HTR-8/SVneo (cell line): ENCODE measurements at places on chromosomes 7 and 10.

DNA sequence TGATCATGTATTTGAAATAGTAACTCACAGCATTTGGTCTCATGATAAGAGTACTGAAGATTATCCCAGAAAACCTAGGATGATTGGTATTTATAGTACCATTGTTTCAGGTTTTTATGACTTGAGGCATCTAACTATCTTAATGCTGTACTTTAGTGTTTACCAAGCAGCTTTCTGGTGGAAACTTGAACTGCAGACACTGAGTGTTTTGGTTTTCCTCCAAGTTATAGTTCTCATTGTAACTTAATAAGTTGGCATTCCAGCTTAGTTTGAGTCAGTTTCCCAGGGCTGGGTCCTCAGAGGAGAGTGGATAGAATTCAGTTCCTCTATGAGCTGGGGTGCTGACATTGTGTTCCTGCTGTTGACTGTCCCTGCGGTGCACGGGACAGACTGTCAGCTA, 50.4 kb downstream of the SEC23IP start:
- no peak for DNase-seq

- no peak for DNase-seq
These were observed 108.6 kb downstream of the RAB11FIP2 start for GRCh38 chr10:117938104-117938503.

DNA sequence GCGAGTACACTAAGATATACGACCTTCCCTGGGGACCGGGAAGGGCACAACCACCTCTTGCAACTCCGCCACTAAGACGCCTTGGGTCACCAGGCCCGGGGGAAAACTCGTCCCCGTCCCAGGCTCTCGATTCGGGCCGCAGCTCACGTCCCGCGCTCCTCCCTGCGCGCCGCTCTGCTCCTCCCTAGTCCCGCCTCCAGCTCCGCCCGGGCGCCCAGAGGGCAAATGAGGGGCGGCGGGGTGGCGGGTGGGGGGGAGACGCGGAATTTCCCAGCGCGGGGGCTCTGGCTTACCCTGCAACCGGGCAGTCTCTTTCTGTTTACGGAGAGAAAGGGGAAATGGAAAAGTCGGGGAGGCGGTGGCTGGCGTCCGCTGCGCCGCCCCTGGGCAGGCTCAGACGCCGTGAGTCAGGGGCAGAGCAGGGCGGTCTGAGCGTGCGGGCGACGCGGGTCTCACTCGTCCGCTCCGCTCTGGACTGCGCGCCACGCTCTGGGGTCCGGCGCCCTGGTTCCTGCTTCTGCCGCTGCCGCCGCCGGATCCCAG, at the start of gene MAP3K8:
Gene MAP3K8, plus strand, starts transcription at position 455 of the 543 bp plus-strand sequence. CDS start 4,755 bp downstream, outside the sequence.
- DNase-seq = peak; percentile 84

- DNase-seq = peak; percentile 6
These were observed 166.8 kb downstream of the IQUB start for GRCh38 chr7:123367484-123368122.

DNA sequence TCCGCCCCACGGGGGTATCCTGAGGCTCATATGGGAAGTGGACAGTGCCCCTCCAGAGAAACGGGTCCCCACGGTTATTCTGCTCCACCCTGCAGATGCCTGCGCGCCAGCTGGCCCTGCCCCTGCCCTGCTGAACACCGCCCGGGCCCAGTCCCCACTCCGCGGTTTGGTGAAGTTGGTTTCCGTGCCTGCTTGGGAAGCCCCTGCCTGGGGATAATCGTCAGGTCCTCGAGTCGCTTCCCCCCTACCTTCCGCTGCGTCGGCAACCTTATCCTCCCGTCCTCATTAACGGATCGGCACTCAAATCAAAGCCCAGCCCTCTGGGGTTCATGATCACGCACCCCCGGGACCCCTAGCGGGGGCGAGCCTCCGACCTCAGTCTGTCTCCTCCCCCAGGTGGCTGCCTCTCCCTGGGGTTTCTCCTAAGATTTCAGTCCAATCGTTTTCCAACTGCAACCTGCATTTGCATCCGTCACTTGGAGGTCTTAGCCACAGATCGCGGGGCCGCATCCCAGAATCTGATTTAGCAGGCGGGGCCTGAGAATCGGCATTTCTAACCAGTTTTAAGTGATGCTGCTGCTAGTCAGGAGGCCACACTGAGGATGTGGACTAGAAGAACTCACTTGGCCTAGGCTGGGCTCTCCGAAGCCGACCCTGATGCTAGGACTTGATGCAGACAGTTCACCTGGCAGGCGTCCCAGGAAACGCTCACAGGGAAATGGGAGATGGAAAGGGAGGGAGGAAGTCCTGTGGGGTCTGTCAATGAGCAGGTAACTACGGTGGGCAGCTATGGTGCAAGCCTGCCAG, 27.6 kb downstream of the WDR86 start:
- DNase-seq = no peak

- no peak for DNase-seq
These were observed 16.8 kb downstream of the CPEB3 start for GRCh38 chr10:92274071-92274470.

GRCh38 chr10:91843083-91843482, 44.9 kb downstream of the TNKS2 start:
- no peak for DNase-seq

DNA sequence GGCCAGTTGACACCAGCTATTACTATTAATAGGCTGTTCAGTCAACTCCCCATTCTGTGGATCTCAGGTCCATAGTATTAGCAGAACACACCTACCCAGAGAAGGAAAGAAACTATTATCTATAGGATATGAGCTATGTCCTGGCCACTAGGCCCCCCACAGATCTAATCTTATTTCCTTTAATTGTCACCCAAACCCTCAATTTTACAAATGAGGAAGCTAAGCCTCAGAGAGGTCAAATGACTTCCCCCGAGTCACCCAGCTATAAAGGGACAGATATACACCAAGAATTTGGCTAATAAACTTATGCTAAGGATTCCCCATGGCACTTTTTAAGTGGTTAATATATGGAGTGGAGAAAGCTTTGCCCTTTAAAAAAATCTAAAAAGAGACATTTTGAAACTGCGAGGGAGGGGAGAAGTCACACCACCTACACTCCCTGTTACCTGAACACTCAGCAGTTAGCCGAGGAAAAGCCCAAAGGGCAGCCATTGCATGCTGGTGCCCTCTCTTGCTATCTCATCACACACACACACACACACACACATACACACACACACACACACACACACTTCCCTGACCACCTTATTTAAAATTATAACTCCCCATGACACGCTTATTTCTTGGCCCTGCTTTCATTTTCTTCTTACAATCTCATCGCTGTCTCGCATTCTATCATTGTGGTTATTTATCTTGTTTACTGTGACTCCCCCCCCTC, 157.0 kb upstream of the ADO start:
- no peak for DNase-seq

DNA sequence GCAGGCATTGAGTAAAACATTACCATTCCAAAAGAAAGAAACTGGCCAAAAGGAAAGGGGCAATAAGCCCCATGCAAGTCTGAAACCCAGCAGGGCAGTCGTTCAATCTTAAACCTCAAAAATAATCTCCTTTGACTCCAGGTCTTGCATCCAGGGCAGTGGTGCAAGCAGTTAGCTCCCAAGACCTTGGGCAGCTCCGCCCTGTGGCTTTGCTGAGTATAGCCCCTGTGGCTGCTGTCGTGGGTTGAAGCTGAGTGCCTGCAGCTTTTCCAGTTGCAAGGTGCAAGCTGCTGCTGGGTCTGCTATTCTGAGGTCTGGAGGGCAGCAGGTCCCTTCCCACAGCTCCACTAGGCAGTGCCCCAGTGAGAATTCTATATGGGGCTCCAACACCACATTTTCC, 580.1 kb upstream of the AUTS2 start:
- no peak for DNase-seq

DNA sequence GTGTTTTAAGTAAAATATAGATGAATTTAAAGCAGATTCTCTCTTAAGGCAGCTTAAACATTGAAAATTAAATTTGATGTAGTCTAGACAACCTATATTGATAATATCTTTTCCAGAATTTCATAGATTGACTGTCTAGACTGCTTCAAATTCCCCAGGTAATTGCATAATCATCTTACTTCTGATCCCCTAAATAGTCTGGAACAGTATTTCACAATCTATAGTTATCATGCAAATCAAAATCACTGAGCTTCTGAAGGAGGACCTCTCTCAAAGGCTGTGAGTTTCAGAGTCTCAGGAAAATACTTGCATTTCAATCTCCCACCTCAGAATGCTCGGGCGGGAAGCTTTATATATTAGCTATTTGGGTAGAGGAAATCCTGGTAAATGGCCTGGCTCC, 87.3 kb downstream of the SEMA3A start:
- DNase-seq = no peak

- DNase-seq = no peak
These were observed 4.1 kb downstream of the ZNF777 start for GRCh38 chr7:149456506-149457421.

- no peak for DNase-seq
These were observed 22.7 kb upstream of the PARP12 start for GRCh38 chr7:140085447-140085846.

GRCh38 chr10:77823811-77824542, 102.6 kb downstream of the DLG5 start:
- DNase-seq = no peak

DNA sequence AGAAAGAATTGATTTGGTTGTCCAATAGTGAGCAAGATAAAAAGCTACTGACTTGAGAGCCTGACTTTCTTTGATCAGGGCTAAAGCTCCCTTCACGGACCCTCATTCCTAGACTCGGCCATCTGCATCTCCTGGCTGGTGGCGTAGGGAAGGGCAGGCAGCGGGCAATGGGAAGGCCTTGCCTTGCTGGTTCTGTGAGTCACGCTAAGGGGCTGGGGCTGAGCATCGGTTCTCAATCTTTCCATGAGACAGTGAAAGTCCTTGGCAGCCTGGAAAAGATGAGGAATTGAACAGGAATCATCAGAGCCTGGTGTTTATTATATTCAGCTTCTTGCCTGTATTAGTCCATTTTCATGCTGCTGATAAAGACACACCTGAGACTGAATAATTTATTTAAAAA, 475.3 kb downstream of the PLXNA4 start:
- no peak for DNase-seq

DNA sequence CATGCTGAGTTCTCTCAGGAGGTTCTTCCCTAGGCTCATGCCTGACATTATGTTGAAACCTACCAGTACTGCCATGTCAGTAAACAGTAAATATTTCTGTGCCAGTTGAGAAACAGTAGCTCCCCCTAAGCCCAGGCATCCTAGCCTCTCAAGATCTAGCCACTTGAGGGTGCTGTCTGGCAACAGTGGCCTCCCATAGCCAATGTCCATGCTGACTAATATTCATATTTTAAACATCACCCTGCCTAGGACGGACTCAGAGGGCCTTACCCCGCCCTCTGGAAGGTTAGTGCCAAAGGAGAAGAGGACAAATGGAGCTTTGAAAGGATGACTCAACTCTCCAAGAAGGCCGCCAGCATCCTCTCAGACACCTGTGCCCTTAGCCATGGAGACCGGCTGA, 7.7 kb downstream of the ACSM6 start:
- peak; percentile 40 for DNase-seq

- DNase-seq = no peak
These were observed 40.8 kb upstream of the TPST1 start for GRCh38 chr7:66164356-66164755.

DNA sequence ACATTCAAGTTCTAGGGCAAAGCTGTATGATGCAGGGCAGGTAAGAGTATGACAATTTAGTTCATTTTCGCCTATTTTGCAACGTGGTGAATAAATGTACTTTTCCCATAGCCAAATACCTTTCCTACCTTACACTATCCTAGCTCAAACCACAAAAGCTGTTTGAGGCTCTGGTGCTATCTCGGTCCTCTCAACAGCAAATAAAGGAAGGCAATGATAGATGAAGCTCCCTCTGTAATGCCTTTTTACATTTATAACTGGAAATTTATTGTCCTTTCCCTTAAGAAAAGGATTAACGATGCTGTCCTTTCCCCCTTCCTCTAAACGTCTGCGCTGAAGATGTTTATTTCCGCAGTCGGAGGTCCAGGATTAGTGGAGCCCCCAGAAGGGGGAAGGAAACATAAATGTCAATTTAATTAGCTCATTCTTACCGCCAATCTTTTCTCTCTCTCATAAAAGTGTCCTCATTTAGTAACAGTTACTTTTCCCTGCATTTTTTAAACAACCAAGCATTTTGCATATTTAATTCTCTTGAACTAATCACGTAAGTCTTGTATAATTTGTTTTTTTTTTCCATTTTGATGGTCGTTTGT, 114.6 kb downstream of the PIP4K2A start:
- DNase-seq = no peak

DNA sequence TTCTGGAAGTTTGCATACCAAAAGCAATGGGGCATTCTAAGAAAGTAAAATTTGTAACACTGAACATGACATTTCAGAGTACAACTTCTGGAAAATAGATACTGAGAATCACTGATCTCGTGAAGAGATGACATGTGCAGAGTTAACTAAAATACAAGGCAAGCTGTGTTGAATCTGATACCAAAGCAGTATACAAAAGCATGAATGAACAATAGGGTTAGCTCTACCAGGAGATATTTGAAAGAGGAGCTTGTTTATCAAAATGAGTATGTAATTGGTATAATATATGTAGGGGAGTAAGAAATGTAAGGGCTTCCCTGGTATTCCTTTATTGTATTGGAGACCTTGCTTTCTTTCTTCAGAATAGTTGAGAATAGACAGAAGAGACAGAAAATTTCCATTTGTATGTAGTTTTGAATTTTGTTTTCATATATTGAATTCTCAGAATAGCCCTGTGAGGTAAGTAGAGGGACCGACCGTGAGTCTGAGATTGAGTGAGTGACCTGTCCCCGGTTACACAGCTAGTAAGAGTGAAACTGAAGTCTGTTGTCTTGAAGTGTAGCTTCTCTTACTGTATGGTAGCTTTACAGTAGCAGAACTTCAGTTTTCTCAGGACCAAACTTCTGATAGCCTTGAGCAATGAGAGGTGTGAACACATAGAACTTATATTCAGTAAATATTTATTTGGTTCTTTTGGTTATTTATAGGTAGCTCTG, 5.0 kb downstream of the HBP1 start:
- DNase-seq = no peak

DNA sequence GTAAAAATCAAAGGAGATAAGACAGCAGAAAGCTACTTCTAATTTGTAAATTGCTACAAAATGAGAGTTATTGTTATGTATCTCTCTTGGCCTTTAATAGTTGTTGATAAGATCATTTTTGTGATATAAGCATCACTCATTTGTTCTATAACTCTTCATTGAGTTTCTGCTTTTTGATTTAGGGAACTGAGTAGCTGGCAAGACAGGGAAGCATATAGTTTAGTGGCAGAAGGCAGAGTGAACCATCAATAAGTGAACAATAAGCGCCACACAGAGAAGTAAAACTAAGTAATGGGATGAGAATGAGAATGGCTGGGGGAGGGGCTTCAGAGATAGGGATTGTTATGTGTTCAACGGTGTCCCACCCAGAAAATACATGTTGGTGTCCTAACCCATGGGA, 245.4 kb downstream of the ADARB2 start:
- no peak for DNase-seq

GRCh38 chr10:13823096-13823708, 236.4 kb downstream of the PRPF18 start:
- DNase-seq = no peak

- no peak for DNase-seq
These were observed 82.9 kb downstream of the CADPS2 start for GRCh38 chr7:122803323-122803722.
